ENCODE measurements at places on chromosomes 16 and 17.

DNA sequence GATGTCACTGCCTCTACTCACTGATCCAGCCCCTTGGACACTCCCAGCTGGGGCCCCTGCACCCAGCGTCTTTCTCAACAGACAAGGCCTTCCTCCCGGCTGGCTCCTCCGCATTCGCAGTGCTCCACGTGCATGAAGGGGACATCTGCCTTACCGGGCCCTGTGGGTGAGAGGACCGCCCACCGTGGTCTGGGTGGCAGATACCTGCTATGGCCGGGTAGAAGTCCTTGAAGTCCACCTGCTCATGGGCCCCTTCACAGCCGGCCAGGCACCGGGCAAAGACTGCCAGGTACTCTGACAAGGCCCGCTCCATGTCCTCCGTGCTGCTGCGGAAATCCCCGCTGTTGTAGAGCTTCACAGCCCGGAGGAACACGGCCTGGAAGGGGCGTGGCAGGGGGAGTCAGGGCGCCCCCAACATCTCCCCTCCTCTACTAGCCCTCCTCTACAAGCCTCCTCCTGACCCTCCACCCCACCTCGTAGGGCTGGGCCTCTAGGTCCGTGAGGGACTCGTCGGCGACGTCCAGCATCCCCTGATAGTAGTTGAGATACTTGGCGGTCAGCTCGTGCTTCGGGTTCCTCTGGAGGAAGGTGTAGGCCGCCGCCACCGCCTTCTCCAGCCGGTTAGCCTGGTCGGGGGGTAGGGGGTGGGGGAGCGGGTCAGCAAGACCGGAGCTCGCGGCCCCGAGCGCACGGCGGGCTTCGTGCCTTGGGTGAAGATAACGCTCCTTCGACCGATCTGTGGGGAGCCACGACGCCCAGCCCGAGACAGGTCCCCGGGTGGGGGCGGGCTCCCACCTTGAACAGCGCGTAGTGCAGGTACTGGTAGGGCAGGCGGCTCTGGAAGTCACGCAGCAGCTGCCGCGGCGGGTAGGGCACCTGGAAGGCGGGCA, 845 bp downstream of the P3H4 start:
- DNase-seq: no peak

- no peak for DNase-seq
Observed at GRCh38 chr16:71792176-71792575, 16.5 kb downstream of the AP1G1 start.

DNA sequence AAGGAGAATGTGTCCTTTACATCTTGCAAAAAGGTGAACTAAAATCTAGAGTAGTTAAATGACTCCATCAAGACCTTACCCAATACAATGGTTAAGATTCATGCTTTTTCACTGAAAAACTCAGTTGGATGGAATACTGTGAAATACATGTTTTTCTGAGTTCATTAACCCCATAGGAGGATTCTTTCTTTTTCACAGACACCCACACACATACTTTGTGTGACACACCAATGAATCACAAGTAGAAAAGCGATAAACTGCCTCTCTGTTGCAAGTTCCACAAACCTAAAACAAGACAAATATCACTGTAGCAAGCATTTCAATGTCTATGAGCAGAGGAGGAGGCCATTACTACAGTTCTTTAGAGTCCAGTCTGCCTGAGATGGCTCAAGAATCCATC, 258.8 kb upstream of the CDH5 start:
- no peak for DNase-seq

GRCh38 chr16:27287051-27287811, 18.7 kb upstream of the NSMCE1 start:
- no peak for DNase-seq

DNA sequence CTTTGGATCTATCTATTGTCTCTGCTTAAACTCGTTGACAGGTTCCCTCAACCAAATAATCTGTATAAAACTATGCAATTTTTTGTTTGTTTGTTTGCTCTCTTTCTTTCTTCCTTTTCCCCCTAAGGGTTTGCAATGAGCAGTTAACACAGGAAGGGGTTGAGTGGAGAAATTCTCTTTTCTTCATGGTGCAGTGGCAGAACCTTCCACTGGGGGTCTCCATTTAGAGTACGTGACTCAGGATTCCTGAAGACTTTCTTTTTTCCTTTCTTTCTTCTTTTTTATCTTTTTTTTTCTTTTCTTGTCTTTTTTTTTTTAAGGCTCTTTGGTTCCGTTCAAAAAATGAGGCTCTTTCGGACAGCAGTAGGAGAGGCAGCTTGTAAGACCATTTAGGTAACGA, 19.5 kb upstream of the RBFOX1 start:
- no peak for DNase-seq

DNA sequence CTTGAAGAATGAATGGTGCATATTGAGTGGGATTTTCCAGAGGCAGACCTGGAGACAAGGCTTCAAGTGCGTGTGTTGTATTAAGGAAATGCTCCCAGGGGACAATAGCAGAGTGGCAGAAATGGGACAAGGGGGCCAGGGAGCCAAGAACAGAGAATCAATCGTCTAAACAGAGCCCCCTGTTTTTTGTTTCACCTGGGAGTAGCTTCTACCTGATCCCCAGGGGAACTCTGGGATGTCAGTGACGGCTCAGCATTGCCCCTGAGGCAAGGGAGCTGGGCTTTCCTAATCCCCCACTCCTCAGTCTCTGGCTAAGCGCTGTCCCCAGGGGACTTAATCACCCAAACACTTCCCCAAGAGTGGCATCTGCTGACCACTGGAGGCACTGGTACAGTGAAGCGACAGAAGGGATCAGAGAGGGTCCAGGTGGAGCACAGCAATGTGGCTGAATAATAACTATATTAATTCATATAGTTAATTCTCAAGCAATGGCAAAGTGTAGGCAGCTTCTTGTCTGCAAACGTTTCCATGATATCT, 35.7 kb upstream of the C16orf78 start:
- no peak for DNase-seq

DNA sequence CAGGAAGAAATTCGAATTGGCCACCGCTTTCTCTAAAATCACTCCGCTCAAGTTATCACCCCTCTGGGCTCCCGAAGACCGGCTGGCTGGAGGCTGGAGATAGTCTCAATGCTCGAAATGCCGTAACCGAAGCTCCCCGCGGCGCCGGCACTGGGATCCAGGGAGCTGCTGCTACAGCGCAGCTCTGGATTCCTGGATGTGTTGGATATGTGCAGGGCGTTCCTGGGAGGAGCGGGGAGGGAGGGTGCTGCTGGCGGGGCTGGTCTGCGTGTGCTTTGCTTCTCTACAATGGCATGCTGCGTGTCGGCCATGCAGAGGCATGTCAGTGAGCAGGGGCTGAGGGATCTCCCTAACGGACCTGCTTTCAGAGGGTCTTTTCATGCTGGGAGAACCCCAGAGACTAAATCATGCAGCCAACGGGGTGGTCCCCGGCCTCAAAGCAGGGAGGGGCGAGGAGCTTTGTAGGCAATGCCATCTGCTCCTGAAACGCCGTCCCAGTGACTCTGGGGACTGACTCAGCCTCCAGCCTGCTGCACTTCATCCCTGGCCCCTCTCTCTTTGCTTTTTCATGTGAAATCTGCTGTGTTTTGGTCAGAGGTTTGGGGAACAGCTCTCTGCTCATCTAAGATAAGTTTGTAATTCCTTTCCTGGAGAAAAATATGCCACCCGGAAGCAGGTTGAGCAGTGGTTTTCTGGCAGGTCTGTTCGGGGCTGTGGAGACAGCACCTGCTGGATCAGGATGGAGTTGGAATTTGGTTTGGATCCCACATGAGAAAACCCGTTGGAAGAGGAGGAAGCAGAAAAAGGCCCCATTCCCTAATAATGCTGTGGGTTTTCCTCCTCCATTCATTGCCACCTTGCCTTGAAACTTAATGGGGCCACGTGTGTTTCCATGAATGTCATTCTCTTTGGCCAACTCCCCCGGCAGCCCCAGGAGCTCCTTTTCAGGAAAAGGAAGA, 311.4 kb downstream of the SEC14L1 start:
- no peak for DNase-seq

DNA sequence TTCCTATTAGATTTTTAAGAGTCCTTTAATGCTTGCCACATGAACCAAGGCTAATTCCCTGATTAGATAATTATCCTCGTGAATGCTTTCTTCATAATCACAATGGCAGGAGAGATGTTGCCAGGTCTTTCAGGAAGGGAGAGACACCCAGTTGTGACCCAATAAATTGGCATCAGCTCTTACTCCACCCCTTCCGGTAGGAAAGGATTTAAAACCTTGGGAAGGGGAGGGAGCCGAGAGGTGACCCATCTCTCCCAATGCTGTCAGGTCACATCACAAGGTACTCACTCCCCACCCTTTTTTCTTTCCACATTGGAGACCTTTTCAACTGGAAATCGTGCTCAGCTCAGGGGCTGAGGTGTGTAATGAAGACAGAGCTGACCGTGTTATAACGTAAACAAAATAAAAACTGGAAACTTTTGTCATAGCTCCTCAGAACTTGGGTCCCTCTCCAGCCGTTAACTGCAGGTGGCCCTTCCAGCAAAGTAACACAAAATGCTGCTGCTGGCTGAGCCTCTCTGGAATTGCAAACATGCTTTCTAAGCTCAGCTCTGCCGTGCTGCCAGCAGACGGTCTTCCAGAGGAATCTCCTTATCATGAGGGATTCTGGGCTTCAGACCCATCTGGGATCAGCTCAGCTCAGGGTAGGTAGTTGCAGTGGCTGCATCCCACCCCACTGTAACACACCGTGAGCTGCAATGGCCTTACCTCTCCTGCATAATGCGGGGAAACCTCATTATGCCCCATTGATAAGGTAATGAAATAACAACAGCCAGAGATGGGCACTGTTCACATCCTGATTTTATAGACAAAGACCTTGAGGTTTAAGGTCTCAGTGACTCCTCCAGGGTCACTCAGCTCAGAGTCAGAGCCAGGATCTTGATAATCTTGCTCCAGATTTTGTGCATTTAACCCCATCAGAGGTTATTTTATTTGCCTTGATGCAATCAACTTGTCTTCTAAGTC, 15.6 kb downstream of the TMEM100 start:
- DNase-seq: no peak

DNA sequence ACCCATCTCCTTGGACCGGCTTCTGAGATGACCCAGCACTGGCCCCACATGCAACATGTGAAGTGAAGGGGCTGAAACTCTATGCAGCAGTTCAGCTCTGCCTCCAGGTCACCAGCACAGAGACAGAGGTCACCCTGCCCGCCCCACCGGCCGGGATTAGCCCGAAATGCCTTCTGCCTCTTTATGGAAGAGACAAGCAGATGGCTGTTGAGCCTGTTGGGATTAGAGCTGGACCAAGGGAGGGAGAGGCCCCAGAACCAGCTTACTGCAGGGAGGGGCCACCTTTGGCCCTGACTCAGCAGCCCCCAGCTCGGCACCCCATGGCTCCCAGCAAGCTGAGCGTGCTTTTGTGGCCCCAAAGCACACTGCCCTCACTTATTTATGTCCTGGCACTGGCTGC, 5.7 kb downstream of the AIPL1 start:
- no peak for DNase-seq

GRCh38 chr17:34178092-34178491, 77.0 kb upstream of the CCL2 start:
- DNase-seq: no peak

DNA sequence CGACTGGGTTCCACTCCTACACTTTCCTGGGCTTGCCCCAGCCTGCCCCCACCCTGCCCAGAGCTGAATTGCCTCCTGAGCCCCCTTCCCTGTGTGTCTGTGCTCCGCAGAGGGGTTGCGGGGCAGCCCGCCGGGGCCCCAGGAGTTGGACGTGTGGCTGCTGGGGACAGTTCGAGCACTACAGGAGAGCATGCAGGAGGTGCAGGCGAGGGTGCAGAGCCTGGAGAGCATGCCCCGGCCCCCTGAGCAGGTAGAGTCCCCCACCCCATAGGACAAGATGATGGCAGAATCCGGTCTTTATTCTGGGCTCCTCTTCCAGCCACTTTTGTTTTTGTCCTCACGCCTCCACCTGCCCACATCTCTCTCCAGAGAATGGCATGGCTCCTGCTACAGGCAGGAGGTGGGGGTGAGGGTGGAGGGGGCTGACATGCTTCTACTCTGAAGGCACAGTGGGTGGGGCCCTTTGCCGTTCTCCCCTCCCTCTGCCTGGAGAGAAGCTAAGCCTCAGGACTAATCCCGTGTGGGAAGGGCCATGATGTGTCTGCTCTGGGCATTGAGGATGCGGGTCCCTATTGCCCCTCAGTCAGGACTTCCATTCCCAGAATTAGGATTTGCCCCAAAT, 3.5 kb downstream of the ACBD4 start:
- DNase-seq: no peak

- DNase-seq: peak; percentile 76
Observed at GRCh38 chr17:82320956-82321927, 3.8 kb upstream of the CD7 start.

DNA sequence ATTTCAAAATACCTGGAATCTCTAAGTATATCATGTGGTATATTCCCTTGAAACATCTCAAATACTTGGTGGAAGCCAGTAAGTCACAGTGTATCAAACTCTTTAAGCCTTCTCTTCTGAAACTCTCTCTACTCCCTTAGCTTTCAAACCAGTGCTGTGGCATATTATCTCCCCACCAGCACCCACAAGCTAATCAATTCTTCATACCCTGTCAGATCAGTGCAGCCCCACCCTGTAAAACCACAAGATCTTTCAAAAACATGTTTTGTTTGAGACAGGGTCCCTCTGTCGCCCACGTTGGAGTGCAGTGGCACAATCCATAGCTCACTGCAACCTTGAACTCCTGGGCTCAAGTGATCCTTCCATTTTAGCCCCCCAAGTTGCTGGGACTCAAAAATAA, 91.6 kb upstream of the C17orf78 start:
- no peak for DNase-seq

- DNase-seq: no peak
Observed at GRCh38 chr17:2157081-2157480, 102.2 kb downstream of the HIC1 start.

- DNase-seq: no peak
Observed at GRCh38 chr16:25219070-25219737, 2.5 kb downstream of the AQP8 start.

DNA sequence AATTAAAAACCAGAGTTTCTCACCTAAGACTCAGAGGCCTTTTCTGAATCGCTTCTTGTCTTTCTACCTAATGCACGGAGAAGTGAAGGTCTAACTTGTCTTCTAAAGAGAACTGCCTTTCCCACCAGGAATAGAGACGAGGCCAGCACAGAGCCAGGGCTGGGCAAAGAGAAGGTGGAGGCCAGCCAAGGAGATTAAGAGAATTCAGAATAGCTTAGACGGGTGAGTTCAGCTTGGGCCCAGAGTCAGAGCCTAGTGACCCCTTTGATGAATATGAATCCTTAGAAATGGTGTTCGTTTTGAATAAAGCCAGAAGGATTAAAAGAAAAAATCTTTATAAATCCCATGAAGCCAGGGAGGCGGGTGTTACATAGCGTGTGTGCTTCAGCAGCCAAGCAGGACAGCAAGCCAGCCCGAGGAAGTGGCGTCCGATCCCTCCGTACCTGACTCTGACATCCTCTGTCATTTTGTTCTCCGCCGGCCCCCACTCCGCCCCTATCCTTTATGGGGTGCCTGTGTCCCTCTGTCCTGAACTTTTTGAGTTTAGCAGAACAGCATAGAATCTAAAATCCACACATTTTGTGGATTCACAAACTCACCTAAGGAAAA, 7.4 kb downstream of the GSG1L2 start:
- DNase-seq: no peak

GRCh38 chr16:47037746-47038458, 64.4 kb upstream of the DNAJA2 start:
- DNase-seq: peak; percentile 88
